ENCODE measurements at places on chromosomes 1 and 21. TPM values are rescaled to one million over a fixed set of nuclear protein-coding genes. Genes with fewer than 3 reads are reported as not detected.

PFKFB2 gene
- 21.1 TPM for total RNA-seq

AMIGO1 gene
- 0.29 TPM for total RNA-seq

RAVER2 gene
- 5.9 TPM for total RNA-seq

CLCA2 gene
- 87.8 TPM for total RNA-seq

FCGR3B gene
- total RNA-seq = not detected

LAPTM5 gene
- total RNA-seq = 21.6 TPM

CFAP74 gene
- not detected for total RNA-seq

SMPDL3B gene
- 2.6 TPM for total RNA-seq

OR10J1 gene
- not detected for total RNA-seq

C4BPA gene
- not detected for total RNA-seq

ZSCAN20 gene
- 5.1 TPM for total RNA-seq

LRRC7 gene
- total RNA-seq = not detected

TSPAN1 gene
- total RNA-seq = 41.7 TPM

TMEM269 gene
- 0.17 TPM for total RNA-seq

DNA sequence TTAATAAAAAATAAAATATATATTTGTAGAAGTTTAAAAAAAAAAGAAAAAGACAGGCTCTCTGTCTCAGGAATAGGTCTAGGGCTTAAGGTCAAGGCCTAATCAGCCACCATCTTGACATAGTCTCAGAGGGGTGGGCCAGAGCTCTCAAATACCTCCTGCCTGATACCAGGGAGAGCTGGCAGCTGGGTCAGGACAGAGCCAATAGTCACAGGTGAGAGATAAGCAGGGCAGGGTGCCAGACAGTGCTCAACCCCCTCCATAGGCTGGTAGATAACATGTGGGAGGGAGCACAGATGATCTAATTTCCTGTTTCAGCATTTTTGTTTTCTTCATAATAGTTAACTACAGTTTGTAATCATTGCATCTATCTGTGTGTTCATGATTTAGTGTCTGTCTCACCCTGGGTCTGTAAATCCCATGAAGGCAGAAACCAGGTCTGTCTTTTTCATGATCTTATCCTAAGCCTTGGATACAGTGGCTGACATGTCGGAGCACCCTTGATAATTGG, 152.0 kb upstream of the GRIK3 start:
- no peak for DNase-seq

DNA sequence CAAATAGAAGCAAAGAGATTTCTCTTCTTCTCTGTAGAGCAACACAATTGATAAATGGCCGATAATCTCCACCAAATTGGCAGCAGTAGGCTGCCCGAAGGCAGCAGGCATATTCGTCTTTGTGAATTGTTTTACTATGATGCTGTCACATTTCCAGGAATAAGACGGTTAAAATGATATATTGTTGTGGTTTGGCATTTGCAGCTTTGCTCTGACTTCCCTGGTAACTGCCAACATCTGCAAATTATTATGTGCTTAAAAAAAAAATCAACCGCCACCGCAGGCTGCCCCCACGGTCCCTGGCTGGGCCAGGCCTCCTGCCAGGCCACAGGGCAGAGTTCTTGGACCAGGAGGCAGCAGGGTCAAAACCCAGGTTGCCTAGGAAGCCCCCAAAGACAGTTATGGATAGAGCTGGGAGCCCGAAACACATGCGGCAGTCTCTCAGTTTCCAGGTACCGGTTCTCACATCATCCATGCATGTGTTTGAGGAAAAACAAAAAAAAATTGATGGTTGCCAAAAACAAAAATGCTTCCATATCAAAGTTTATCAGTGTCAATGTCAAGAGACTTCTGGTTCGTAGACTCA, 179.3 kb downstream of the ETS2 start:
- peak; percentile 28 for DNase-seq

GRCh38 chr1:39876144-39876543, 7.2 kb downstream of the TRIT1 start:
- no peak for DNase-seq

DNA sequence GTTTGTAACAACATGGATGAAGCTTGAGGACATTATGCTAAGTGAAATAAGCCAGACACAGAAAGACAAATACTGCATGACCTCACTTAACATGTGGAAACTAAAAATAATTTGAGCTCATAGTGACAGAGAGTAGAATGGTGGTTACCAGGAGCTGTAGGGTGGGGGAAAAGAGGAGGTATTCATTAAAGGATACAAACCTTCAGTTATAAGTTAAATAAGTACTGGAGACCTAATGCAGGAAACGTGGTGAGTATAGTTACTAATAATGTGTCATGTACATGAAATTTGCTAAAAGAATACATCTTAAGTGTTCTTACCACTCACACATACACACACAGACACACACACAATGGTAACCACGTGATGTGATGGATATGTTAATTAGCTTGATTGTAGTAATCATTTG, 86.7 kb downstream of the NGF start:
- DNase-seq = no peak

GRCh38 chr1:199836430-199836829, 191.1 kb upstream of the NR5A2 start:
- no peak for DNase-seq

GRCh38 chr1:71362076-71362475, 281.2 kb upstream of the ZRANB2 start:
- DNase-seq = no peak

DNA sequence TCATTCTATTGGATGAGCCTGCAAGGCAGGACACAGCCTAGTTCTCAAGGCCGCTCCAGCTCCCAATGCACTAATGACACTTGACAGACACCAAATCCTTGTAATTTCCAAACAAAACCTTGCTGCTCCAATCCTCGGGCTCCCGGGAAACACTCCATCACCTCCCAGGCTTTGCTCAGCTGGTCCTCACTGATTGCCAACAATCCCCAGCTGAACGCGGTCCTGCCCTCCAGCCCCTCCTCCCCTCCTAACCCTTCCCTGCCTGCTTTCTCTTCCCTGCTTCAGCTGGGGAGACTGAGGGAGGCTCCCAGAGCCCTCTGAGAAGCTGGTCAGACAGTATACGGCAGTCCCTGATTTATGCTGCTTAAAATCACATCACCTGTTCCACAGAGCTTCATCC, 114.4 kb upstream of the TNR start:
- DNase-seq = no peak

- DNase-seq = no peak
Measured at GRCh38 chr1:6512245-6512907, 20.9 kb upstream of the PLEKHG5 start.

DNA sequence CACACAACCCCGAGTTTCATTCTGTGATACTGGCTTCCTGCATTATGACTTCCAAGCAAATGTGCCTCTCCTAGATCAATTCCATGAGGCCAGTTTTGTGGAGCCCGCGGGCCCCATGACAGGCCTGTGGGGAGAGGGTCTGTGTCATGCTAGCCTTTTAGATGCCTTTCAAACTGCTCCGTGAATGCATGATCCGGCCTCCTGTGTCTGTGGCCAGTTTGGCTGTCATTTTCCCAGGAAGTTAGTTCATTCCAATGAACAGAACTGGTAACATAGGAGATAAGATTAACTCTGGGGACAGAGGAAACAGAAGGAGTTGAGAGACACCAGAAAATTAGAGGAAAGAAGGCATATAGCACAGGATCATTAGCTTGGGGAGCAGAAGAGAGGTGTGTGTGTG, 3.2 kb downstream of the FNDC7 start:
- no peak for DNase-seq

DNA sequence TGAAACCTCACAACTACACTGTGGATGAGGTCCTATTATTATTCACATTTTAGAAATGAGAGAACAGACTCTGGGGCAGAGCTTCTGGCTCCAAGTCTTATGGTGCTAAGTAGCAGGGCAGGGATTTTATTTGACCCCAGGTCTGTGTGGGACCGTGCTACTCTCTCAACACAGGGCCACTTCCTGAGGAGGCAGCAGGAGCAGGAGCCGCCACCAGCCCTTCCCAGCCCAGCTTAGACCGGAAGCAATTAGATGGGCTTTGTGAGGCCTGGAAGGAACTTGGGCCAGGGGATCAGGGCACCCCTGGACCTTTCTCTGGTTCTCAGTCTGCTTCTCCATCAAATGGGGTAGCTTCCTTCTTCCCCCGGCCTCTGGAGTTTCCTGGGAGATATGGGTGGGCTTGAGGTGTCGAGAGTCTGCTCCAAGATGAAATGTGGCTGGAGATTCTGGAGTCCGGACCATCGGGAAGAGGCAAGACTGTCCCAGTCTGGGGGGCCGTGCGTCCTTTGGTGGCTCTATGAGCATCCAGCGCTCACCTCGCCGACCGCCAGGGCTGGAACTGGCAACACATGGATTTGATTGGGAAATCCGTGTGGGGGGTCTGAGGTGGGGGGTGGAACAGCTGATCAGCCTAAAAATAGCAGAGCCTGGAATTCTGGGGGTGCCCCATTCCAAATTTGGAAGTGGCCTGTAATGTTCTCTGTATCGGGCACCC, 136.8 kb downstream of the FOXD2 start:
- DNase-seq = no peak

- no peak for DNase-seq
Measured at GRCh38 chr1:19866029-19866428, 16.2 kb upstream of the OTUD3 start.

DNA sequence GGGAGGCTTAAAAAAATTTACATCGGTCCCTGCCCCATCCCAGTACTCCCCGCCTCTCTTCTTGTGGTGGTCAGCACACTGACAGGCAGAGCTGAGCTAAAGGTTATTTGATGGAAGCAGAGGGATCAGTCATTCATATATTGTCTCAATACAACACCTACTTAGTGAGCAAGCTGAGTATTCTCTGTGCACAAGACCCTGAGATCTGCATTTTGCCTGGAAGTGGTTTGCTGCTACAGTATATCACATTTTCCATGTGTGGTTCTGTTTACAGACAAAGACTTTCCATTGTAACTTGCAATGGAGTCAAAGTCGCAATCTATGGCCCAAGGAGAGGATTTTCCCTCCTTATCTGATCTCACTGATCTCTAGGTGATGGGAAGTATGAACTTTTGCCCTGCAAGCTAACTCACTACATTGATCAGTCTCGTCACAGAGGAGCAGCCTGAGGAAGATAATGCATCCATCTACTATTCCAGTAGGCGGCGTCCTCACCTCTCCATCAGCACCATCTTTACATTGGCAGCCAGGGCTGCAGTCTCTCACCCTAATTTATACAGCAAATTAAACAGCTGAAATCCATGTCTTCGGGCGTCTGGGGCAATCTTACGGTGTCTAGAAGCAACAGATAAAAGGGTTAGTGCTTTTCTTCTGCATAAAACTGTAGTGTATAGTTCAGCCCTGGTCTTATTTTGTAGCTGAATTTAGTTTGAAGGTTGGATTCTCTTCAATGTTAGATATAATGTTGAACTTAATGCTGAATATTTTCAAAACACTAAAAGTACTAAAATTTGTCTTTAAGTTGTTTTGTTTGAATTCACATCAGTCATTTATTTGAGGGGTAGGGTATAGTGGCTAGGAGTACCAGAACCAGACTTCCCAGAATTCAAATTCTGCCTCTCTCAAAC, 3.2 kb upstream of the TRAF5 start:
- DNase-seq = peak; percentile 88

GRCh38 chr1:182430263-182431068, 19.5 kb upstream of the RGSL1 start:
- DNase-seq = no peak

GRCh38 chr1:168273575-168273974, 7.1 kb upstream of the TBX19 start:
- no peak for DNase-seq

- no peak for DNase-seq
Measured at GRCh38 chr1:25523542-25523941, 19.9 kb upstream of the LDLRAP1 start.

GRCh38 chr1:225917536-225917935, 6.5 kb downstream of the PYCR2 start:
- peak; percentile 90 for DNase-seq

DNA sequence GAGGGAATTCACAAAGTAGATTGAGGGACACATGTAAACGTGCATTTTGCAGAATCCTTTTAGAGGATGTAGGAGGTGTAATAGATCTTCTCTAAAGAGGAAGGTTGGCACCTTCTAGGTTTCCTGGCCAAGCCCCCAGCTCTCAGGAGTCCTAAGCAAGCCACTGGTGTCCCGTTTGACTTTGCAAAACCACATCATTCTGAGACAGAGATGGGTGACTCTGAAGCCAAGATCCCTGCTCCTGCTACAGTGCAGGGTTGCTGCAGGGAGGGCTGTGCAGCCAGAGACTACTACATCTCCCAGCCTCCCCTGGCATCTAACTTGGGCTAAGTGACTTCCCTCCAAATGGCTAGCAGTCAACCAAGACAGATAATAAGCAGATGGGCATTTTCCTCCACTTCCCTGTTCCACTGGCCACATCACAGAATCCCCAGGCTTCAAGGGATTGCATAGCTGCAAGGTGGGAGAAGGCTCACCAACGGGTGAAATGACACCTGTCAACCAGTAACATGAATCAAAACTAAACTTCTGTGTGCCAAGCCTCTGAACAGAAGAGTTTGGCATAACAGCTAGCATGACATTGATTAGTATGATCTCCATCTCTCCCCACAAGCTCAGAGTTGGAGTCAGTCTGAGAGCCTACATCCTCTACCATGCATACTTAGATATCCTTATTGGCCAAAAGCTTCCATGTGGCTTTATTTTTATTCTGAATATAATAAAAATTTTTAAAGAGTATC, 129.6 kb upstream of the COA6 start:
- no peak for DNase-seq

- no peak for DNase-seq
Measured at GRCh38 chr1:192660613-192661012, 24.7 kb downstream of the RGS13 start.

- DNase-seq = peak; percentile 84
Measured at GRCh38 chr1:207218512-207219362, 102.7 kb upstream of the CD55 start.

- peak; percentile 36 for DNase-seq
Measured at GRCh38 chr21:45853703-45854342, 127.7 kb upstream of the COL6A1 start.

- DNase-seq = no peak
Measured at GRCh38 chr1:13865851-13866250, 165.9 kb downstream of the PRDM2 start.

- DNase-seq = no peak
Measured at GRCh38 chr1:3735688-3736087, 16.6 kb upstream of the CCDC27 start.

DNA sequence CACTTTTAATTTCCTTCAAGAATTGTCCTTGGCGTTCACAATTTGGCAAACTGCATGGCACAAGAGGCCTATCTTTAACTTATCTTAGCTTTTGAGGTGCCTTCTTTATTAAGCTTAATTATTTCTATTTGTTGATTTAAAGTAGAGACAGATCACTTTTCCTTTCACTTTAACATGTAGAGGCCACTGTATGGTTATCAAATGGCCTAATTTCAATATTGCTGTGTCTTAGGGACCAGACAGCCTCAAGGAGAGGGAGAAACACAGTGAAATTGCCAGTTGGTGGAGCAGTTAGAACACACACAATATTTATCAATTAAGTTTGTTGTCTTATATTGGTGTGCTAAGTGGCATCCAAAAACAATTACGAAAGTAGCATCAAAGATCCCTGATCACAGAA, 1013.9 kb downstream of the KCNT2 start:
- DNase-seq = no peak

GRCh38 chr1:214808845-214809460, 206.0 kb downstream of the CENPF start:
- peak; percentile 84 for DNase-seq
